GM12891 (cell line): ENCODE measurements at places on chromosomes 5 and 9.

DNA sequence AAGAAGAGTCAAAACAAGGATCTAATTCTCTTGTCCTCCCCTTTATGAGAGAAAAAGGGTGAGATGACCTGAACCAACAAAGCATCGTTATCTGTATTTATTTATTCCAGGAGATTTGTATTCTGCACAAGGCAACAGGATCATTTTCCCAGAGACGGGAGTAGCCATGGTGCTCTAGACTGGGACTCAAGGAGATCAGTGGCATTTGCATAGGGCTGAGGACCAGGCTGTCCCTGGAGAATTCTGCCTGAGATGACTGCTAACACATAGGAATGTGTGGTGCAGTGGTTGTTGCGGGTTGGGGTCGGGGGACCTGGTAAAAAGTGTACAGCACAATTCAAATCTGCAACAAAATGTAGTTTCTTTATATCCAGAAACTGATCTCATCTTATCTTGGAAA lies 22.3 kb upstream of the ZNF474 start:
- no peak for DNase-seq

GRCh38 chr5:128287740-128288139 lies 204.2 kb downstream of the SLC12A2 start:
- no peak for DNase-seq

DNA sequence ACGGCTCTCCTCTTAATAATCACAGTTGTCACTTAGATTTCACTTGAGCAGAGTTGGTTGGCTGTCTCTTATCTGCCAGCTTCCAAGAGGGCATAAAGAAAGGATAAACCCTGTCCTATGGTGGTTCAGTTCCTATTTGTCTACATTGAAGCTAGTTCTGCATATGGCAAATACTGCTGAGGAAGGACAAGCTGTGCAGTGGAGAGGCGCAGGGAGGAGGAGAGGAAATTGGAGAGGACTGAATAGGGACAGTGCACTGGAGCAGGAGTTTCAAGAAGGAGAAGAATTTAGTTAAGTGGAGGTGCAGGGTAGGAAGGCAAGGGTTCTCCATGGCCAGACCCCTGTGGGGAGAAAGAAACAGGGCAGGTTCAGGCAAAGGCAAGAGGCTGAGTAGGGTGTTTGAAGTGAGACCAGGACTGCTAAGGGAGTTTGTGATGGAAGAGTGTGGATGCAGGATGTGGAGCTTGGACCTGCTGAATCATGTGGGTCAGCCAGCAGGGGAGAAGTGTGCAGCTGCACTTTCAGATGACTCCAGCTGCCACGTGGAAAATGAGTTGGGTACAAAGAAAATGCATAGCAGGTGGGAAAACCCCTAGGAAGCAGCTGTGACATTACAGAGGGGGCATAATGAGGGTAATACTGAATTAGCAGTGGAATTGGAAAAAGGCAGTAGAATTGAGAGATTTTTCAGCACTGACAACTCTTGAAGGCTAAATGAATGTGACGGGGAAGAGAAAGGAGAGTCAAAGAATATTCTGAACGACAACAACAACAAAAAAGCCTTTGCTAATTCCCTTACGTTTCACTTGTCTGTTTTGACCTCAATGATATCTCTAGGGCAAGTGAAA lies 66.8 kb downstream of the MAMDC2 start:
- DNase-seq = no peak

GRCh38 chr9:34375901-34376595 lies 650 bp downstream of the MYORG start:
- DNase-seq = no peak

GRCh38 chr9:113886466-113886865 lies 10.4 kb downstream of the ZNF618 start:
- DNase-seq = no peak

- no peak for DNase-seq
Observed at GRCh38 chr5:172235132-172235780, 41.3 kb downstream of the EFCAB9 start.

DNA sequence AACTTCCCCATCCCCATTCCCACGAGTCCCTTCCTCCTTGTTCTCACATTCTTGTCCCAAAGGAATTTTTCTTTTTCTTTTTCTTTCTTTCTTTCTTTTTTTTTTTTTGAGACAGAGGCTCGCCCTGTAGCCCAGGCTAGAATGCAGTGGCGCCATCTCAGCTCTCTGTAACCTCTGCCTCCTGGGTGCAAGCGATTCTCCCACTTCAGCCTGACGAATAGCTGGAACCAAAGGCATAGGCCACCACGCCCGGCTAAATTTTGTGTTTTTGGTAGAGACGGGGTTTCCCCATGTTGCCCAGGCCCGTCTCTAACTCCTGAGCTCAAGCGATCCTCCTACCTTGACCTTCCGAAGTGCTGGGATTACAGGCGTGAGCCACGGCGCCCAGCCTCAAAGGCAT lies 751 bp downstream of the DNAI1 start:
- DNase-seq = no peak

- no peak for DNase-seq
Observed at GRCh38 chr9:89116064-89116804, 62.4 kb downstream of the SHC3 start.

- DNase-seq = no peak
Observed at GRCh38 chr9:88995627-88996026, 4.4 kb downstream of the S1PR3 start.

- no peak for DNase-seq
Observed at GRCh38 chr9:90890146-90890810, 88.7 kb downstream of the SYK start.

DNA sequence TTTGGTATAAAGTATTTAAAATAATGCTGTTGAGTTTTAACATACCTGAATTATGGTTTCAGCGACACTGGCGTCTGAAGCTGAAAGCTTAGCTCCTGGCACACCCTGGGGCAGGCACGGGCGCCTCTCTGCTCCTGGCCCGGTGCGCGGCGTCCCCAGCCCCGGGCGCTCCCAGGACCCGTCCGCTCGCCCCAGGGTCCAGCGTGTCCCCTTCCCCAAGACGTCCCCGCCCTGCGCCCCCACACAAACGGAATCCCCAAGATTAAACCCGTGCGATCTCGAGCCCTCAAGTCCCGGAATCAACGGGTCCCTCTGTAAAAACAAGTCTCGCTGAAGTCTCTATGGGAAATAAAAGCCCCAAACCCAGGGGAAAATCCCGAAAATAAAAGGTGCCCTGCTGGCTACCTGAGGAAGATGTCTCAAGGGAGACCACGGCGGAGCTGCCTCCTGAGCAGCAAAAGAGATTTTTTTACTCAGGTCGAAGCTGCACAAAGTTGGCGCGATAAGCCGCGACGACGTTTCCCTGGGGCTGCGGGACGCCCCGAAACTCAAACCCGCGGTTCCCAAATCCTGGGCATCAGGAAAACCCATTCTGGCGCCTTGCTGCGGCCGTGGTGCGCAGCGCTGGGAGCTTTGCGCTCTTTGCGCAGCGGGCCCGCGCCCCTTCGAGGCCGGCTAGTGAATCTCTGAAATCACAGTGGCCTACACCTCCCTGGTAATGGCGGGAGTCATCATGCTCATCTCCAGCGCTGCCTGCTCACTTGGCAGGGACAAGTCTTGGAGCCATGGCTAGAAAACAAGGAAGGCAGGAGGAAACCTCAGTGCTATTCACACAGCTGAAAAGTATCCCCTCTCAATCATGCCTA lies 6.3 kb upstream of the IFNA8 start:
- peak; percentile 21 for DNase-seq

- DNase-seq = no peak
Observed at GRCh38 chr5:74052441-74053221, 426.6 kb downstream of the ARHGEF28 start.

GRCh38 chr5:16578474-16578883 lies 38.3 kb downstream of the RETREG1 start:
- DNase-seq = no peak

DNA sequence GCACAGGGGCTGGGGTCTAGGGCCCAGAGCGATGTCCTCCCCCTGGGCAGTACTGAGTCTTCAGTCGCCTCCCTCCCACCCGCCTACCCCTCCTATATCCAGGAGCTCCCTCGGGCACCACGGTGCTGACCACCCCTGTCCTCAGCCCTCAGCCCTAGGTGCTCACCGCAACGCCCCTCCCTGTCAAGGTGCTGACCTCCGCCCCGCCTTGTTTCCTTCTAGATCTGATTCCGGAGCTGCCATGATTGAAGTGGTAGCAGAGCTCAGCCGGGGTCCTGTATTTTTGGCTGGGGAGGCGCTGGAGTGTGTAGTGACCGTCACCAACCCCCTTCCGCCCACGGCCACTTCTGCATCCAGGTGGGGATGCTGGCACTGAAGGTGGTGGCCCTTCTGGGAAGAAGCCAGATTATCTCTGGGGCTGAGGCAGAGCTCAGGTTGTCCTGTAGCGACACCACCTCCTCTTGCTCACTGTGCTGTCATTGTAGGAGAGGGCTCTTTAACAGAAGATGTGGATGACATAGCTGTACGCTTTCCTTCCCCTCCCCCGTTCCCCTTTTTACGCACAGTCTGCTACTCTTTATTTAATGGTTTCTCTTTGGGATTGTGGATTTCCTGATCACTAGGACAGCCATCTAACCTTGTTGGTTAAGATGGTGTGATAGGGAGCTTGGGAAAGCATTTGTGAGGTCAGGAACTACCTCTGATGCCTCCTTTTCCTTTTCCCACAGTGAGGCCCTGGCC lies 598 bp downstream of the RGP1 start:
- peak; percentile 25 for DNase-seq

GRCh38 chr9:119675951-119676350 lies 306.7 kb upstream of the BRINP1 start:
- DNase-seq = no peak

GRCh38 chr9:102514541-102514940 lies 480.6 kb upstream of the CYLC2 start:
- DNase-seq = no peak

GRCh38 chr5:128349044-128349858 lies 188.8 kb downstream of the FBN2 start:
- DNase-seq = no peak

- no peak for DNase-seq
Observed at GRCh38 chr5:61402244-61402823, 70.3 kb downstream of the ZSWIM6 start.

DNA sequence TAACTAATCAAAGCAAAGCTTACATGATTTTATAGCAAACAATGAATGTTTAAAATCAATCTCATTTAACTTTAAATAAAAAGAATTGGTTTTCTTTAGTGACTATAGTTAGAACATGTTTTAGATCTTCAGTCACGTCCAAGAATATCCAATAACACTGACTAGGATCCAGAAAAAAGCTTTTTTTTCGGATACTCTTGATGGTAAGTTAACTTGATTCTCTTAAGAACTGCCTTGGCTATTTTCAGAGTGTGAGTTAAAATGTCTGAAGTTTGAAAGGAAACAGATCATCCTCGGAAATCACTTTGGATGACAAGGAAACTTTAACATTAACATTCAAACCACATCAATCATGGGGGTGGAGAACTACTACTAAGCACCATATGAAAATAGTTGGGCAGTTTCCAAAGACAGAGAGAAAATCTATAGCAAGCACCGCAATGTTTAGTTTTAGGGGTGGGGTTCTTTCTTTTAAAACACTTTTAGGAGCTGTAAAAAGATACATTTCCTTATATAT lies 83.7 kb upstream of the SLC27A6 start:
- DNase-seq = no peak

- peak; percentile 30 for DNase-seq
Observed at GRCh38 chr5:76556511-76557221, 66.5 kb downstream of the F2RL2 start.

- DNase-seq = peak; percentile 51
Observed at GRCh38 chr5:56669534-56670483, 145.5 kb upstream of the MAP3K1 start.

DNA sequence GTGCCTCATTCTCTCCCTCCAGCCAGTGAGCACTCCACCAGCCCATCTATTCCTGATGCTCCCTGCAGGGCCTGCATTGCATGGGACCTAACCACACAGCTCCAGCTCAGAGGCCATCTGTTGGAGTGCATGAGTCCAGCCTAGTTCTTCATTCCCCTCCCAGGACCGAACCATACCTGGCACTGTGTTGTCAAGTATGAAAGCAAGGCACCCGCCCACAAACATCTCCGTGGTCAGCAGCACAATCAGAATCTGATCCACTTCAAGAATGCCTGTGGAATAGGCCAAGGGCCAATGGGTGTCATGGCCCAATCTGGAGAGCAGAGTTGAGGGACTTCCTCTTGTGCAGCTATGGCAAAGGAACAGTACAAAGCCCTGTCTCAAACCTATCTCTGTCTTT lies 5.9 kb downstream of the SLC23A1 start:
- DNase-seq = no peak

GRCh38 chr5:16983022-16983639 lies 47.0 kb upstream of the MYO10 start:
- no peak for DNase-seq

DNA sequence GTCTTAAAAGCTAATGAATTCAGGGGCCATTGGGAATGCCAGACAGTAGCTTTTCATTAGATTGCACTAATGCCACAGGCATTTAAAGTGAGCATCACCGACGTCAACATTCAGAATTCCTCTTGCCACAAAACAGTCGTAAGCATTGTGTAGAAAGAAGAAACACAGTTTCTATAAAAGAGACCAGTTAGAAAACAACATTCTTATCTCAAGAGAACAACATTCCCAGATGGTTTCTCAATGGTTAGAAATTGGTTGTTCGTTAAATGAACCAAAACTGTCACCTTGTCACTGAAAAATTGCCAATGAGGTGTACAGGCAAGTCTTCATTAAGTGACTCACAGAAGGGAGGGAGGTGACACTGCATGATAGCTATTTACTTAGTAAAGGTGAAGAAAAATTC lies 401.6 kb upstream of the PRR16 start:
- no peak for DNase-seq

DNA sequence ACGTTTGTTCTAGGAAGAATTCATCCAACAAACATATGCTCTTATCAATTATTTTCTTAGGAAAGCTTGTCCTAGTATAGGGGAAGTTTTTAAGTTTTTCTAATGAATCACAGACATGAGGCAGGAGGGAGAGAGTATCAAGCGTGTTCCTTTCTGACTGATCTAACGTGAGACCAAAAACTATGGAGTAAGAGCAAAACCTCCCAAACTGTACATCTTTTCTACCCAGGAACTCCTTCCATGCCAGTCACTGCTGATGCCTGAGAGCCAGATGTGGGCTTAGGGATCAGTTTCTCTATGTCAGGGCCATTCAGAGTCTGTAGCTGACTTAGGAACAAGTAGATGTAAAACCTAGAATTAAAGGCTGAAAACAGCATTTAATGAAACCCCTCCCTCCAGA lies 51.7 kb upstream of the NFIB start:
- DNase-seq = no peak

GRCh38 chr5:172478256-172478655 lies 23.9 kb upstream of the SH3PXD2B start:
- DNase-seq = no peak

DNA sequence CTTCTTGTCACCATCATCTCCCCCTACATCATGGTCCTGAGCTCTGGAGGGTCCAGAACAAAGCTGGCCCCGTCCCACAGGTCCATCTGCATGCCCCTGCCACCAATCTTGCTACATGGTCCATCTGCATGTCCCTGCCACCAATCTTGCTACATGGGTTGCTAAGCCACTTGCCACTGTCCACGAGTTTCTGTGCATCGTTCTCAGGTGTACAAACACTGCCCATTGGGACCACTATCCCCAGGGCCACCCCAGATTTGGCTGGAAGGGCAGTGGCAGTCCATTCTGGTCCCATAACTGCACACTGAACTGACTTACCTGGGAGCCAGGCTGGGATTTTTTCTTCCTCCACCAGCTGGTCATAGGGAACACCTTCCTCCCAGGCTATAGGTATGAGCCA lies 8.0 kb upstream of the LAMC3 start:
- no peak for DNase-seq

GRCh38 chr9:126025991-126026390 lies 278.8 kb downstream of the PBX3 start:
- no peak for DNase-seq
